ENCODE measurements at places on chromosomes 6 and 20.

- no peak for DNase-seq
Observed at GRCh38 chr20:48710341-48711043, 117.3 kb downstream of the PREX1 start.

GRCh38 chr6:44278774-44279697 lies 8.8 kb downstream of the TMEM151B start:
- no peak for DNase-seq

DNA sequence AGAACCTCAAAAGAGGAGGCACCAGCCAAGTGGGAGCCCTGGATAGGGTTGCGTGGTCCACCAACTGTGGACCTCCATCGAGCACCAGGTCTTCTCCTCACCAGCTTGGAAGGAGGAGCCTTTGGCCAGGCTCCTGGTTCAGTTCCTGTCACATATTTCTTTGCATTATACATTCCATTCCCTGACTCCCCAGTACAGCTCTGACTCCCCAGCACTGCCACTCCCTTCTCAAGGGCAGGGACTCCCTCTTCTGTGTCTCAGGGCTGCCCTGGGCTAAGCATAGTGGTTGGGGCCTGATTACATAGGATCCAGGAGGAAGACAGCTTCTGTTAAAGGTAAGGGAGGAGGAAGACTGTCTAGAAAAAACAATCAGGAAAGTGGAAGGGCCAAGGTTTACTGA lies 91.1 kb downstream of the MRPL14 start:
- no peak for DNase-seq

DNA sequence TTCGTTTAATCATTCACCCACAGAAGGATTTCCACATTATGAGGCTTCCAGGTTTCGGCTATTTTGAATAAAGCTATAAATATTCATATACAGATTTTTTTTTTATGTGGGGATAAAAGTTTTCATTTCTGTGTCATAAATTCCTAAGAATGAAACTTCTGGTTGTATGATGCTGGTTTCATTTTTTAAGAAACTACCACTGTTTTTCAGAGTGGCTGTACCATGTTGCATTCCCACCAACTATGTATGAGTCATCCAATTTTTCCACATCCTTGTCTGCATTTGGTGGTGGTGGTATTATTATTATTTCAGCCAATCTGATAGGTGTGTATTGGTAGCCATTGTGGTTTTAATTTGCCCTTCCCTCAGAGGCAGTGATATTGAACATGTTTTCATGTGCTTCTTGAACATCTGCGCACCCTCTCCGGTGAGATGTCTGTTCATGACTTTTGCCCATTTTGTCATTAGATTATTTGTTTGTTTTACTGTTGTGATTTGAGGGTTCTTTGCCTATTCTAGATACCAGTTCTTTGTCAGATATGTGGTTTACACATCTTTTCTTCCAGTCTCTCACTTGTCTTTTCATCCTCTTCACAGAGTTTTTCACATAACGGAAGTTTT lies 75.5 kb downstream of the DOK5 start:
- no peak for DNase-seq

DNA sequence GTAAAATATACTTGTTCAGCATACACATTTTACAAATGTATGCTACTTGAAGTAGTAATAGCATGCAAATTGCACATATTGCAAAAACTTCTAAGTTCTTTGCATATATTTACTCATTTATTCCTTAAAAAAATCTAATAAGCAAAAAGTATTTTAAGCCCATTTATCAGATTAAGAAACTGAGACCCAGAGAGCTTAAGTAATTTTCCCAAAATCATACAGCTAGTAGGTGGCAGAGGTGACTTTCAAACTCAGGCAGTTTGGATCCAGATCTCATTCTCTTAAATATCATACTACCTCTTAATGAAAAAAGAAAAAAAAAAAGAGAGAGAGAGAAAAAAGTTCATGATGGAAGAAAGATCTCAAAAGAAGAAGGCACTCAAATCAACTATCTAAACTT lies 157.9 kb downstream of the RPS12 start:
- no peak for DNase-seq

DNA sequence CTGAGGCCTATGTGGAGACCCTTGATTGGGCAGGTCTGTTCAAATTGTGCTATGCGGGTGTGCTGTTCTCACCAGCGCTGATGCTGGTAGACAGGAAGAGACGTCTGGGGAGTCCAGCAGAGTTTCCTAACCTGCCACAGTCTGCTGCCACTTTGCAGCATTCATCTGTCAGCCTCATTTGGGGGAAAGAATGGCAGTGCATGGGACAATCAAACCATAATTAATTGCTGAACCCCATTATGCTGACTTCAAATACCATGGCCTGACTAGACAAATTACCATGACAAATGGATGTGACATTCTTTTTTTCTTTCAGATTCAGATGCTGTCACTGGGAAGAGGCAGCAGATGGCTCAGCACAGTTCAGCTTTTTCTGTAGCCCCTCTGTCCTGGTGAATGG lies 171.4 kb upstream of the SYNDIG1 start:
- DNase-seq: no peak

DNA sequence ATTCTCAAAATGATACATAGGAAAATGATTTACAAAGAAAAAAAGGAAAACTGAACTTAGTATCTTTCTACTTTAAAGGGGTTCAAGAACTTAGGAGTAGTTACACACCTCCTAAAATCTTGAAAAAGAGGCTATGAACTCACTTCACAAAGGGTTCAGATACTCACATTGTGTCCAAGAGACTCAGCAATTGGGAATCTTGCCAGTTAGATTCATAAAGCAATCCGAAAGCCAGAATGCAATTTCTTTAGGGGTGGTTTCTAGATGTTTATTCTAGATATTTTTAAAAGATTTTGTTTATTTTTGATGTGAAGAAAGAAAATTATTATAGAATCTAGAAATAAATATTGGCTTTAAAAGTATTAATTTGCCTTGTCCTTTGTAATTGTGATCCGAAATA lies 1.7 kb upstream of the MYB start:
- DNase-seq: no peak

DNA sequence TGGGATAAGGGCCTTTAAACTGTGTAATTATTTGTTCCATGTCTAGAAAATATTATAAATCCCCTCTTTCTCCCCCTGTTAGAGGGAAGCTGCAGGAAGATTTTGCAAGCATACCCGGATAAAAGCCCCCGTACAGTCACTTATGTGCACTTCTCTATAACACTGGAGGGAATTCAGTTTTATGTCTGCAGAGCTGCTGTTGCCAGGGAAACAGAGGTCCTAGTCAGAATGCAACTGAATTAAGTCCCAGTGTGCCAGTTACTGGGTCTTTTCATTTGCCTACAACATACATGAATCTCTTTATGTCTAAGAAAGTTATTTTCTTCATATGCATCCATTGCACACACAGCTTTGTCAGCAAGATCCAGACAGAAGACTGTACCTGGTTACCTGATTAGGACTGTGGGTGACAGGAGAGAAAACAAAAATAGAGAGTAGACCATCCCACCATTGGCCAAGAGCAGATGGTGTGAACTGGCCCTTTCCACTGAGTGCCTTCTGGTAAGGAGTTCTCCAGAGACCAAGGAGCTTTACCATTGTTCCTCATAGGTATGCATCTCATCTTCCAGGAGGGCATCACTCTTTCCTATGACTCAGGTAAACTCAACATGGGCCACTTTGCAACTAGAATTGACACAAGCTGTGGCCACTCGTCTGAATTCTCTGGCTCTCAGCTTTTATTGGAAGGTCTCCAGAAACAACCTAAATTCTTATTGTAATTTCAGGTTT lies 180.8 kb upstream of the PHACTR1 start:
- DNase-seq: no peak
